Stimulated activated CD4-positive, alpha-beta T cell treated with anti-CD3 and anti-CD28 coated beads, Interleukin-4, amount 100 ng/mL, for 4 hours (primary cell): ENCODE measurements at places on chromosomes 11 and 22.
A peak's percentile ranks its signal among the peaks of the same experiment; 100 is the strongest.

- DNase-seq, result no peak
Observed at GRCh38 chr11:63804259-63804658, 9.0 kb upstream of the SPINDOC start.

DNA sequence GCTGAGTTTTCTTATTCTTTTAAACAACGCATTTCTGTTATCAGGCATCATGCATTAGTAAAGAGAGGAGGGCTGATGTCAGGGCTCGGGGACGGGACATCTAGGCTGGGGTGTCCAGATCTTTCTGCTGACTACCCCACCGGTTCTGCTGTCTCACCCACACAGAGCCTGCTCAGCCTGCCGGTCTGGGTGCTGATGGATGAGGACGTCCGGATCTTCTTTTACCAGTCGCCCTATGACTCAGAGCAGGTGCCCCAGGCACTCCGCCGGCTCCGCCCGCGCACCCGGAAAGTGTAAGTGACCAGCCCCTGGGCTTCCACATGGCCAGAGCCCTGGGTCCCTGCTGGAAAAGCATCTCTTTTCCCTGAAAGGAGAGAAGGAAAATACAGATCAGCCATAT lies 9.4 kb downstream of the NCF4 start:
- DNase-seq, result no peak

- DNase-seq, result no peak
Observed at GRCh38 chr11:57511741-57512430, 3.6 kb downstream of the SLC43A1 start.

- no peak for DNase-seq
Observed at GRCh38 chr11:66337103-66337899, 1.1 kb upstream of the RIN1 start.

- no peak for DNase-seq
Observed at GRCh38 chr11:128553662-128554362, 33.5 kb downstream of the ETS1 start.

- no peak for DNase-seq
Observed at GRCh38 chr11:107682171-107682570, 29.7 kb downstream of the SLN start.

DNA sequence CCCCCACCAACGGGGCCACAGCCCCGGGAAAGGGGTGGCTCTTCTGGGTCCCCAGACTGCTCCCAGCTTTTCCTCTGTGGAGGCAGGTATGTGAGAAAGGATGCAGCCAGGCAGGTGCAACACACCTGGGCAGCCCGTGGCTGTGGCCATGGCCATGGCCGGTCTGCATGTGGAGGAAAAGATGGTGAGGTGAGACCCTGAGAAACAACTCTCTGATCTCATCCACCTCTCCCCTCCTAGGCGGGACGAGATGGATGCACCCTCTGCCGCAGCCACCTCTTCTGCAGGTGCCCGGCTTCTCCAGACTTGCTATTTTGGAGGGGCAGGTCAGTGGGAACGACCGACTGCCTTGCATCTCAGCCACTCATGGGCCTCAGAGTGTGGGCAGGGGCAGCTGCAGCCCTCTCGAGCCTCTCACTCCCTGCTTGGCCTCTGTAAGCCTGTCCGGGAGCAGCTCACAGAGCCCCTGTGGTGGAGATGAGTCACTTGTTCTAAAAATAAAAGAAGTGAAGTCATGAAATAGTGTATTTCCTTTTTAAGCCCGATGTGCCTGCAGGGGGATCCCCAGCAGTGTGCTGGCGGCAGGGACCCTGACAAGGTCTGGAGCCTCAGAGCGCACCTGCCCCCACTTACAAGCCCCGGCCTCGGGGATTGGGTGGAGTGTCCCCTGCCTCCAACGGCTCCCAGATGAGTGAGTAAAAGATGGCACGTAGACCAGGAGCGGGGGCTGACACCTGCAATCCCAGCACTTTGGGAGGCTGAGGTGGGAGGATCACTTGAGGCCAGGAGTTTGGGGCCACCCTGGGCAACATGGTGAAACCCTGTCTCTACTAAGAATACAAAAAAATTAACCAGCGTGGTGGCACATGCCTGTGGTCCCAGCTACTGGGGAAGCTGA lies 10.7 kb downstream of the SMIM38 start:
- DNase-seq, result peak; percentile 61

DNA sequence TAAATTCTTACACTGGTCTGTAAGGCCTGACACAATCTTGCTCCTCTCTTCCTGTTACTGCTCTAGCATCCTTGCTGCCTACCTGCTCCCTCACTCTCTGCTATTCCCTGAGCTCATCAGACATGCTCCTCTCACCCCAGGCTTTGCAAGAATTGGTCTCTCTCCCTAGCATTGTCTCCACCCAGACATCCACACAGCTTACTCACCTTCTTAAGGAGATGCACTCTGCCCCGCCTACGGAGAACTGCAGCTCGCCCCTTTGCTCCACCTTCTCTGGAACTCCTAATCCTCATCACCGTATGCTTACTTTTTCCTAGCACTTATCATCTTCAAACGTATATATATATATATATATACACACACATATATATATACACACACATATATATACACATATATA lies 23.3 kb upstream of the TMPRSS5 start:
- DNase-seq, result no peak

GRCh38 chr22:50625131-50625567 lies 2.8 kb downstream of the ARSA start:
- DNase-seq, result no peak

DNA sequence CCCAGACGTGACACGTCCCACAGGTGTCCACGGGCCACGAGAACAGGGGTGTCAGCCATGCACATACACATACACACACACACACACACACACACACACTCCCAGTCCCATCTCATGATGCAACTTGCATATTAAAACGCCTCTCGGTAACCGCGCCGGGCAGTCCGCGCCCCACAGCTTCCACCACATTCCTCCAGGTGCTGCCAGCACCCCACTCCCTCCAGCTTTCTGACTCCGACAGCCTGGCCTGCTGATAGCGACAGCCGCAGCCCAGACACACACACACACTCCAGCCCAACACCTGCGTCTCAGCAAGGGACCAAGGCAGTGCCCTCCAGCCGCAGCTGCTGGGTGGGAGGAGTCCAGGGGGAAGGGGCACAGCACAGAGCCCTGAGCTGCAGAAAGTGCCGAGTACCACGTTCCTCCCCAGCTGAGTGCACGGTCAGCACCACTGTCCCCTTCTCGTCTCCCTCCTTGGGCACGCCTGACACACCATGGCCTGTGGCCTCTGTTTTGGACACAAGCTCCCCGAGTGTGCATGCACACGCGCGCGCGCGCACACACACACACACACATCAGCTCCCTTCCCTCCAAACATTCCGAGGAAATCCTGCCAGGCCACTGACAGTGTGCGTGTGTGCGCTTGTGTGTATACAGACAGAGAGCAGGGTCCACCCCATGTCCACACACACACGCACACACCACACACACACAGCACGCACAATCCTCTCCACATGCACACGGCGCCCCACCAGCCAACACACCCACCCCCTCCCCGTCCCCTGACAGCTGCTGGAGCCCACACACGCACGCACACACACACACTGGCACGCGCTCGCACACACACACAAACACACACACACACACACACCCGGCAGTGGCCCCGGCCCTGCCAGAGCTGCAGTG lies 1.2 kb downstream of the ELFN2 start:
- DNase-seq, result no peak

- DNase-seq, result no peak
Observed at GRCh38 chr22:18120857-18121256, 10.2 kb downstream of the TUBA8 start.

DNA sequence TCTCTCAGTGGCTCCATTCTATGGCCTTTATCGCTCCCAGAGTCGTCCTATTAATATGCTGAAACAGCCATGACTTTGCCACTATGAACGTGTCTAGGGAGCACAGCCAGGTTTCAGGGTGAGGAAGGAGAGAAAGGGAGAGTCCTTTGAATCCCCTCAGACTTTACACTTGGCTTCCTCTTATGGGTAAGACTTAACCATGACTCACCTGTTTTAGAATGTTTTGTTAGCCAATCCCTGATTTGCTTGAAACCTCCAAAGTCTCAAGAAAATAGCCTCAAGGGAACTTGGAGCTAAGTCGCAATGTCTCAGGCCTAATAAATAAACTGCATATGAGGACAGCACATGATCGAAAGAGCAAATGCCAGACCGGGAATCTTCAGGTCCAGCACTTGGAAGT lies 131.2 kb upstream of the RCN1 start:
- DNase-seq, result no peak

DNA sequence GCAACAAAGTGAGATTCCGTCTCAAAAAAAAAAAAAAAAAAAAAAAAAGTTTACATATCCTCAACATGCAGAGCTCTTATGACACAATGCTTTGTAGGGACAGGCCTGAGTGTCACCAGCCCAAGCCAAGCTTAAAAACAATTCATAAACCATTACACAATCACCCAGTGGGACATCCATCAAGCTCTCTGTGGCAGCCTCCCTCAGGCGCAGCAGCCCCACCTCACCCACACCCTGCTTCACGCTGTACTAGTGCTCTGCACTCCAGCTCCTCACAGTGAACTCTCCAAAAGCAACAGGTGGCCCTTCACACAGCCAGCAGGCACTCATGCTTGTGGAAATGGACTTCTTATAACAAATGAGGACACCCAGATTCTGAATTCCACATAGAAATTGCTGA lies 3.5 kb upstream of the FOXRED2 start:
- DNase-seq, result no peak

DNA sequence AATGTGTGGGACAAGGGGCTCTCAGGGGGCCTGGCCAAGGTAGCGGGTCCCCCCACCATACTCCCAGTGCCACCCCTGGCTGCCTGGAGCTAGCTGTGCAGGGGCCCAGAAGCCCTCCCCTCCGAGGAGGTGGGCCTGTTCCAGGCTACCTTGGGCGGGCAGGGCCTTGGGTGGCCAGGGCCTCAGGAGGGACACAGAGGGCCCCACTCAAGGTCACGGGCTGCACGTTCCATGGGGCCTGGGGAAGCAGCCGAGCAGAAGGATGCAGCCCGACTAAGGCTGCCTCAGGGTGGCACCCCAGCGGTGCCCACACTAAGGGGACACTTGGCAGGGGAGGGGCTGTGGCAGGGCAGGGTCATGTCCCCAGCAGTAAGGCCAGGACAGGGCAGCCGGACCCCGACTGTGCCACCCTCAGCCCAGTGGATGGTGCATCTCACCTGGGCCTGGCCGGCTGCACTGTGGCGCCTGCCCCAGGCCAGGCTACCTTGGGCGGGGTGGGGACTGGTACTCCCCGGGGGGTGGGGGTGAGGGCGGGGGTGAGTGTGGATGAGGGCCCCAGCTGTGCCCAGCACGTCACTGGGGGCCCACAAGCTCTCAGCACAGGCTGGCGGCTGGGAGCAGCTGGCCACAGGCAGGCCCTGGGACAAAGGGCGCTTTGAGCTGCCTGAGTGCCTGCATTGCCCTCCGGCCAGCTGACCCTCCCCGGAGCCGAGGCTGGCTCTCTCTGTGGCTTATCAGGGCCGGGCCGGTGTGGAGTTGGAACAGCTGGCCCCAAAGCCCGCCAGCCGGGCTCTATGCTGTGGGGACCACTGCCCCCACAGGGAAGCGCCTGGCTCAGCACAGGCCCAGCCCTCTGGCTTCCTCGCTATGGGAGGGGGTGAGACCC lies 117.1 kb downstream of the KCNQ1 start:
- DNase-seq, result no peak

DNA sequence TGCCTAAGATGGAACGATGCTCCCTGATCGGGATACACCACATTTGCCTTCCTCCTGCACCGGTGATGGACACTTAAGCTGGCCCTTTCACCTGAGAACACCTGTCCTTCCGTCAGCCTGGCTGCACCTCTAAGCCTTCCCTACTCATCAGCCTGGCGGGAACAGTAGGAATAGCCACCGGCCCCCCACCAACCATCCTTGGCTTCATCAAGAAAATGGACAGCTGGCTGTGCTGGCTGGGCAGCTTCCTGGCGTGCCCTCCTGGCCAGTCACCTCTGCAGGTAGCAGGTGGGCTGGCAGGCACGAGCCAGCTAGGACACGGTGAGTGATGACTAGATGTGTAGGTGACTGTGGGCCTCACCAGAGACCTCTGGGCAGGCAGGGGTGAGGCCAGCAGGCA lies 142.8 kb downstream of the CTTN start:
- DNase-seq, result no peak

DNA sequence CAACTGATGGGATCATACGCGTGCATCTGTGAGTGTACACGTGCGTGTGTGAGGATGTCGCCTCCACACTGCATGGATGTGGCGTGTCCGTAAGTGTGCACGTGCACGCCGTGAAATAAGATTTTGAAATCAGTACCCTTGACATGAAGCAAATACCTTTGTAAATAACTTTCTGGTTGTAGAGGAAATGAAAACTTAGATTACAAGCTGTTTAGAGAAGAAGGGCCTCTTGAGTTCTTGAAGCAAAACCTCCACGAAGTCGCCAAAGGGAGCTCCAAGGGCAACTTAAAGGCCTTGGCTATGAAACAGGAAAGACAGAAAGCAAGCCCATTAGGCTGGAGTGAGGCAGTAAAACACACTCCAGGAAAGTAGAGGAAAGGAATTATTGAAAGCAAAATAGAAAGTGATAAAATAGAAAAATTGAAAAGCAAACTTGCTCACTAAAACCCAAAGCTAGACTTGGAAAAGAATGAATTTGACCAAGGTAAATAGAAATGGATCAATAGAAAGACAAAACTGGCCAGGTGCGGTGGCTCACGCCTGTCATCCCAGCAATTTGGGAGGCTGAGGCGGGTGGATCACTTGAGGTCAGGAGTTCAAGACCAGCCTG lies 29.7 kb upstream of the TOLLIP start:
- no peak for DNase-seq

- no peak for DNase-seq
Observed at GRCh38 chr11:5188201-5188600, 12.3 kb downstream of the OR51V1 start.

GRCh38 chr22:25990940-25991339 lies 178.3 kb upstream of the SEZ6L start:
- no peak for DNase-seq

GRCh38 chr11:7485186-7486097 lies at the start of gene OLFML1:
TSS of gene OLFML1 (plus strand) at chr11:7485506. CDS start at chr11:7485876, 370 bp downstream.
- no peak for DNase-seq

DNA sequence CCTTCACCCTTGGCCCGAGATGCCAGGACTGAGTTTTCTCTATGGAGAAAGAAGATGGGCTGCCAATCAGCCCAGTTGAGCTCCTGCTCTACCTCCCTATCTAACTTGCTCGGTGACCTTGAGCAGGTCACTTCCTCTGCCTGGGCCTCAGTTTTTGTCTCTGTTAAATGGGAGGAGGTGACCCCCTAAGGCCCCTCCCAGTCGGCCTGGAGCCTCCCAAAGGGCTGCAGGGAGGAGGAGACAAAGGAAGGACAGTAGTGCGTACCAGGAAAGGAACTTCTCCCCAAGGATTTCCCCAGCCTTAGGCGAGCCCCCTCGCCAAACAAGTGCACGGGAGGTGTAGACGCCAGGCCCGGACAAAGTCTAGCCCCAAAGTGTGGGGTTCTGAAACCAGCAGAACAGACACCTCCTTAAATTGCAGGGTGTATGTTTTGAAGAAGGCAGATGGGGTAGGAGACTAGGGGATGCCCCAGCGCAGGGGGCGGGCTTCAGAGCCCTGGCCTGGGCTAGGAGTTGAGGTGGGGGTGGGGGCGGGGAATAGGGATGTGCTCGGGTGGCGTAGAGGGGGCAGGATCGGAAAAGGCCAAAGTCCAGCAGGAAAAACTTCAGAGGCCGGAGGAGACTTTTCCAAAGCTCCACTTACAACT lies 1.0 kb downstream of the CBX7 start:
- no peak for DNase-seq

- no peak for DNase-seq
Observed at GRCh38 chr11:26584818-26585217, 12.8 kb upstream of the MUC15 start.
